ENCODE measurements at places on chromosomes 5 and 9.

DNA sequence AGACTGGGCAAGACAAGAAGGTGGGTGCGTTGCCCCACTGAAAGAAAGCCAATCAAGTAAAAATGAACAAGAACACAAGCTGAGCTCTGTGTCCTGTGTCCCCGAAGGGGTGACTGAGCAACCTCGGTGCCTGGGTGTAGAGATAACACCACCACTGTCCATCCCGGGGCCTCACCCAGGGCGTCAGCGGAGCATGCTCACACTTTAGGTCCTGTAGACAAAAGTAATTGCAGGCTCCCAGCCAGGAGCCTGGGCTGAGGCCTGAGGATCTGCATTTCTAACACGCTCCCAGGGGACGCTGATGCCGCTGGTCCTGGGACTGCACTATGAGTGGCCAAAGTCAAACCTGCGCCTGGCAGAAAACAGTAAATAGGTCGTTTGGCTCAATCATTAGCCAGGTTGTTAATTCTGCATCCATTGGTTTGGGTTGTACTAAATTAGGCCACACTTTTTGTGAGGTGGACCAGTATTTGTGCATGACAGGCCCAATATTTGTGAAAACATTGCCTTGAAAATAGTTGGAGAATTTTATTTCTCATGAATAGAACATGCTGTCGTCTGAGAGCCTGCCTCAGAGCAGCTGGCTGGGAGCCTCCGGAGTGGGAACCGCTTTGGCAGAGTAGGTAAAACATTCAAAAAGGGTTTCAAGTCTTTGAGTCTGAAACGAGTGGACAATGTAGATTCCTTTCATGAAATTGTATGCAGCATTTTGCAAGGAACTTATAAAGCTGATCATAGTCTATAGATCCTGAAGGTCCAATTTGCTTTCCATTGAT is 38.3 kb downstream of the ANKRD33B start:
- no peak for DNase-seq

DNA sequence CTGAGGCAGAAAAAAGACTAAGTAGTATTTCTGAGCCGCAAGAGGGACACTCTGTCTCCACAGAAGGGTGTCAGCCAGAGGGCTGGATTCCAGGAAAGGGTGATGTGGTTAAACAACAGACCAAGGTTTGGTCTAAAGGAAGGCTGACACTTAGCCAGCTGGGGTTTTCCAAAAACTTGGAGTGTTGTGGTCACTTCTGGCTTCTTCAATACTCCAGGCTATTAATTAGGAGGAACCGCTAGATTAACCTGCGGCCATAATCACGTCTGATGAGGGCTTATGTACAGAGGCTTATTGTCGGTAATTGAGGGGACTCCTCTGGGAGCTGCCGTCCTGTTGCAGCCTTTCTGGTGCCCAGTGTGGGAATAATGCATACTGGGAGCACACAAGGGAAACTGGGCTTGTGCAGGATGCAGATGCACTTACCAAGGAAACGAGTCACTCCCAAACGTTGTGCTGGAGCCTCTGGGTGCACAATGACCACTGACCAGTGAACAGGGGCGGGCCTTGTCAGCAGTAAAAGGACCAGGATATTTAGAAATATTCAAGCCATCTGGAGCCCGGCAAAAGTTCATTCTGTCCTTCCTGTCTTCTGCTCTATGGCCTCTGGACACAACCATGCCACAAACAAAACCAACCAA is 70.2 kb upstream of the TUT7 start:
- no peak for DNase-seq

DNA sequence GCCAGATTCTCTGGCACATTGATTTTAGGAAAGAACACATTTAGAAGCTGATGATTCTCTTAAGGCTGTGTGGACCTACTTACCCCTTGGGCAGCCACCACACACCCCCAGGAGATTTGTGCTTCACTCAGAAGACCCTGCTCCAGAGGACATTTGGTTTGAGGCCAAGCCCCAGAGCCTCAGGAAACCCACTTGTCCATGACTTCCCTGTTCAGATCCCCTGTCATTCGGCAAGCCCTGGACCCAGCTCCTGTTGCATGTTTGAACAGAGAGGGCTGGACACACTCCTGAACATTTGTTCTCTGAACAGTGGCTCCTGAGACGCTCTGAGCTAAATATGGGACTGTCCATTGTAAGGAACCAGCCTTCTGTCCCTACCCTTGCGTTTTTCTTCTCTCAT is 82.1 kb downstream of the AMBP start:
- DNase-seq = no peak

GRCh38 chr9:121914604-121915303 is 178.4 kb downstream of the TTLL11 start:
- DNase-seq = no peak

GRCh38 chr9:23526806-23527205 is 299.2 kb downstream of the ELAVL2 start:
- DNase-seq = no peak

DNA sequence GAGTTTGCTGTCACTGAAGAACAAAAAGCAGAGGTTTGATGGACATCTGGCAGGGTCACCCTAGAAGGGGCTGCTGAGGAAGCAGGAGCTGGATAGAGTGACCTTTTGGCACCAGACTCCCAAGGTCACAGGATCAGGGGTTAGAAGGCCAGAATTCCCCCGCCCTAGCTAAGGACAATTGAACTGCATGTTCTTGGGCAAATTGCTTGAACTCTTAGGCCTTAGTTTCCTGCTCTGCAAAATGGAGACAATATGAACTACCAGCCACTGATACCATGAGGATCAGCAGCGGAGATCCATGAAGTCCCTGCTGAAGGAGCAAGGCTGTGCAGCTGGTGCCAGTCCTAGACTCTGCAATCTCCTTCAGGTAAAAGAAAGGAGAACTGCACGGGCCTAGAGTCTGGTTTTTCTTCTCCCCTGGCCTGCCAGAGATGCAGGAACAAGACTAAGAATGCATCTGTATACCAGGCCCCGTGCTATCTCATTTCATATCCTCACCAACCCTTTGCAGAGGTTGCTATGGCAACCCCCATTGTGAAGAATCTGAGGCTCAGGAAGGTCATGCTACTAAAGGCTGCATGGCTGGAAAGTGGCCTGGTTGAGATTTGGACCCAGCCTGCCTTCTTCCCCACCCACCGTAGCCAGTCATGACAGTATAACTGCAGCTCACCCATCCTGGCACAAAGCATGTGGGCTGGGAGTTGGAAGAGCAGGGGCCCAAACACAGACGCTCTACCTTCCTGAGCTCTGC is 33.7 kb downstream of the CAMK2A start:
- peak; percentile 53 for DNase-seq

DNA sequence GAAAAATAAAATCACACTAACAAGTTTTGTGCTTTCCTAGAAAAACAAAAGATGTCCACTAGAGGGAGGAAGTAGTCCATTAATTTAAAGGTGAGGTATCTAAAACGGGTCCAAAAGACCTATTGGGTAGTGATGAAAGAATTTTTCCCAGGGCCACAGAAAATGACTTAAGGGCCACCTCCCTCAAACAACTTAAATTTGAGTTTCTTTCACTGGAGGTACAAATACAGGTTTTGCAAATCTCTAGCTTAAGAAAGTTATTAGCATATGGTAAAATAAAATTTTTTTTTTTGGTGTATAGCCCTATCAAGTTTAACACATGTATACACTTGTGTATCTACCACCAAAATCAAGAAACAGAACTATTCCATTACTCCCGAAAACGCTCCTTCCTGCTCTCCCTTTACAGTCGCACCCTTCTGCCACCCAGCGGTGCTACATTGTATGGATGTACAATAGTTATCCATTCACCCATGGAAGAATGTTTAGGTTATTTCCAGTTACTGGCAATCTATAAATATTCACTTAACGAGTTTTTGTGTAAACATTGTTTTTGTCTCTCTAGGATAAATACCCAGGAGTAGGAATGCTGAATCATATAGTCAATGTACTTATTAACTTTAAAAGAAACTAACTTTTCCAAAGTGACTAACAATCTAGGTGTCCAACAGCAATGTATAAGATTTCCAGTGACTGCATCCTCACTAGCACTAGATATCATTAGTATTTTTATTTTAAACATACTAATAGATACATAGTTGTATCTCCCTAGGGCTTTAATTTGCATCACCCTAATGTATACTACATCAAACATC is 21.9 kb downstream of the DEPDC1B start:
- no peak for DNase-seq
